ENCODE measurements at places on chromosomes 2 and 18. TPM values are rescaled to one million over a fixed set of nuclear protein-coding genes. Genes with fewer than 3 reads are reported as not detected.

The OTOS gene
- not detected for total RNA-seq

The GPR39 gene
- 2.3 TPM for total RNA-seq

The TMEM163 gene
- total RNA-seq = not detected

The ITGA4 gene
- 19.9 TPM for total RNA-seq

DNA sequence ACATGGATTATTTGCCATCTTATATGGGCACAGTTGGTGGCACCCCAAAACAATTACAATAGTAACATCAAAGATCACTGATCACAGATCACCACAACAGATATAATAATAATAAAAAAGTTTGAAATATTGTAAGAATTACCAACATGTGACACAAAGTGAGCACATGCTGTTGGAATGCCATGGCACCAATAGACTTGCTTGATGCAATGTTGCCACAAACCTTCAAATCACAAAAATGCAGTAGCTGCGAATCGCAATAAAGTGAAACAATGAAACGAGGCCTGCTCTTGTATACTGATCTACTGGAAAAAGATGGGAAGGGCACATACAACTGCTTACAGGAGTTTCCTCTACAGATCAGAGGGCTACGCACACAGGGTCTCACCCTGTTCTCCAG, 32.2 kb upstream of the AMMECR1L start:
- DNase-seq = peak; percentile 13
- H3K4me1 ChIP-seq = peaks cover 9% of the 10 kb centered on the region
- no peak overlapping the region for H3K4me3 ChIP-seq
- H3K27me3 ChIP-seq = peaks cover 3% of the 10 kb centered on the region
- no peaks in the 10 kb centered on the region for H3K36me3 ChIP-seq

- no peak overlapping the region for H3K27ac ChIP-seq
- H3K4me3 ChIP-seq = peak overlapping the region; percentile 74
- peaks cover 19% of the 10 kb centered on the region for H3K4me1 ChIP-seq
These were observed 474 bp upstream of the CERKL start for GRCh38 chr2:181657379-181657778.

DNA sequence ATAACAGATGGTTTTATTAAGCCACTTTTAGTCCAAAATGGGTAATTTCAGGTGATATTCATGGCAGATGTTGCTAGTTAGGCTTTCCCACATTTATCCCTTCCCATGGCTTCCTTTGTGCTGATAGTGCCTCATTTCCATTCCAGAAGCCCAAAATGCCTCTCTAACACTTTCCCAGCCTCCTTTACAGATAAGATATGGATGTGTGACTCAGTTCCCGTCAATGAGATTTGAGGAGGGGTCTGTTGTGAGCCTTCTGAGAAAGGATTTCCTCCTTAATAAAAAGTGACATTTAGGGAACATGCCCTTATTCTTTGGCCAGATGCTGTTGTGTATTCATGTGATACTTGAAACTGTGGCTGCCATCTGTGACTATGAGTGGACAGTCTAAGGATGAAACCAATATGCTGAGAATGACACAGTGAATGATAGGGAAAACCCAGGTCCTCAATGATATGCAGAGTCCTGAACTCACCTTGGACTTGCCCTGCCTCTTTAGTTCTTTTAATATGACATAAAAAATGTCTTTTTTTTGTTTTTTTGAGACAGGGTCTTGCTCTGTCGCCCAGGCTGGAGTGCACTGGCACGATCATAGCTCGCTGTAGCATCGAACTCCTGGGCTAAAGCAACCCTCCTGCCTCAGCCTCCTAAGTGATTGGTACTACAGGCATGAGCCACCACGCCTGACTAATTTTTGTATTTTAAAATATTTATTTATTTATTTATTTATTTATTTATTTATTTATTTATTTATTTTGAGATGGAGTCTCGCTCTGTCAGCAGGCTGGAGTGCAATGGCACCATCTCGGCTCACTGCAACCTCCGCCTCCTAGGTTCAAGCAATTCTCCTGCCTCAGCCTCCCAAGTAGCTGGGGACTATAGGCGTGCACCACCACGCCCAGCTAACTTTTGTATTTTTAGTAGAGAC, 5.8 kb upstream of the ACSL3 start:
- H3K4me3 ChIP-seq = no peak overlapping the region
- peaks cover 11% of the 10 kb centered on the region for H3K4me1 ChIP-seq
- DNase-seq = no peak
- no peak overlapping the region for H3K27ac ChIP-seq
- no peaks in the 10 kb centered on the region for H3K36me3 ChIP-seq

- H3K4me1 ChIP-seq = peaks cover 31% of the 10 kb centered on the region
- no peak overlapping the region for H3K27ac ChIP-seq
- H3K36me3 ChIP-seq = no peaks in the 10 kb centered on the region
These were observed 1132.9 kb upstream of the ZEB2 start for GRCh38 chr2:145652571-145653545.

DNA sequence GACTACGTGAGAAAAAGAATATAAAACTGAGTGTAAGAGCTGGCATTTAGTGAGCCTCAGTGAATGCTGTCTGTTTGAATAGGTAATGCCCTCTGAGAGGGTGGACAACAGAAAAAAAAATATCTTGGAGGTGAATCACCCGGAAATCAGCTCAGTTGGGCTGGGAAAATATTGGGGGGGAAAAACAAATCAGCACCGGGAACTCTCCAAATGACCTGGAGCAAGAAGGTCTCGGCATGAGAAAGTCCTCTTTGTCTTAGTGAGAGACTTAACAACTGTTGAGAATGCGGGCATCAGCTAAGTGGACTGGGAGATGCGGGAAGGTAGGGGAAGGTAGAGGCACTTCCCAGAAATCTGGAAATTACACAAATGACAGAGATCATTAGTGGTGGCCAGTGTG, 109.4 kb upstream of the POU3F3 start:
- H3K36me3 ChIP-seq = no peaks in the 10 kb centered on the region
- H3K27ac ChIP-seq = no peak overlapping the region
- no peak overlapping the region for H3K4me3 ChIP-seq
- no peak for DNase-seq
- no peaks in the 10 kb centered on the region for H3K27me3 ChIP-seq

DNA sequence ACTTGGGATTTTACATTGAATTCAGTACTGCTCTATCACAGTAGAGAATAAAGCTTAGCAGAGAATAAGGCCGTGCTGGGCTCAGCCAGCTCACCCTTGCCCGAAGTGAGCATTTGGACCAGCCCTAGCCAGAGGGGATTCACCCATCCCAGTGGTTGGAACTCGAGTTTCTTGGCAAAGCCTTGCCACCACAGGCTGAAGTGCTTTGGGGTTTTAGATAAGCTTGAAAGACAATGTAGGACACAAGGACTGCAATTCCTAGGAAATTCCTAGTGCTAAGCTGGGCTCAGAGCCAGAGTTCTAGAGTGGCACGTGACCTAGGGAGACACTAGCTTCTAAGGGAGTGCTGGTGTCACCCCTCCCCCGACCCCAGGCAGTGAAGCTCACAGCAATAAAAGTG, 28.0 kb downstream of the SERPINB11 start:
- no peaks in the 10 kb centered on the region for H3K36me3 ChIP-seq
- no peaks in the 10 kb centered on the region for H3K27me3 ChIP-seq
- H3K27ac ChIP-seq = no peak overlapping the region

- H3K27me3 ChIP-seq = peaks cover 4% of the 10 kb centered on the region
- H3K36me3 ChIP-seq = peaks cover 5% of the 10 kb centered on the region
- peaks cover 36% of the 10 kb centered on the region for H3K4me1 ChIP-seq
- H3K27ac ChIP-seq = peak overlapping the region; percentile 96
These were observed 1.1 kb downstream of the AFTPH start for GRCh38 chr2:64525317-64525613.

GRCh38 chr2:2234398-2235195, 96.5 kb downstream of the MYT1L start:
- no peak overlapping the region for H3K27ac ChIP-seq
- no peaks in the 10 kb centered on the region for H3K4me1 ChIP-seq
- no peaks in the 10 kb centered on the region for H3K36me3 ChIP-seq
- no peak for DNase-seq

GRCh38 chr18:56799756-56800155, 148.6 kb downstream of the WDR7 start:
- DNase-seq = no peak
- H3K36me3 ChIP-seq = no peaks in the 10 kb centered on the region
- no peaks in the 10 kb centered on the region for H3K27me3 ChIP-seq
- peaks cover 33% of the 10 kb centered on the region for H3K4me1 ChIP-seq

DNA sequence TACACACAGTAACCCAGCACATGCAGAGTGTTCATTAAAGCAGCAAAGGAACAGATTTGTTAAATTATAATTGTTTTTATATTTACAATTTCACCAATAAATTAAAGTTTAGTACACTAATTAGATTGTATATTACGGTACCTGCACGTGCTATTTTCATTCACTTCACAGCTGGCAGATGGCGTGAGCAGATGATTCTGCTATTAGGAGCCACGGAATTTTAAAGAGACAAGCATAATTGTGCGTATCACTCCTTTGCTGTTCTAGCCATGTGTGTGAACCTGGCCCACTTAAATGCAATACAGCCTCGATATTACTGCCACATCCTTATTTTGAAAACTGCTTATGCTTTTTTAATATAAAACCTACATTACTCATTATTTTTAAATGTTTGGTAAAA, 332.8 kb upstream of the SOX11 start:
- H3K4me1 ChIP-seq = no peaks in the 10 kb centered on the region
- H3K27me3 ChIP-seq = no peaks in the 10 kb centered on the region
- no peak overlapping the region for H3K4me3 ChIP-seq
- DNase-seq = no peak
- no peak overlapping the region for H3K27ac ChIP-seq

DNA sequence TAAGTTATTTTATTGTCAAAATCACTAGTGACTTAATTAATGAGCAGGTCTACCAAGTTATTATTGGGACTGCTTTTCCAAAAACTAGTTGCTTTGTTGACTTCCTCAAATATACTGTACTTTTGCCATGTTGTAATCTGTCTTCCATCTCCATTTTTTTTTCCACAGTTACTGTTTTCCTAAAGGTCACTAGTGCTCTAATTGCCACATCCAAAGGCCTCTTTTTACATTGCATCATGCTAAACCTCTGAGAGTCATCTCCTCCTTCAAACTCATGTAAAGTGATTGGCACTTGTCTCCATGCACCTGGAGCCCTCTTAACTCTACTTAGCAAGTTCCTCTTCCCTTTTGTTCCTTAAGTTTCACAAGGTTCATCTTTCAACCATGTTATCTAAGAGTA, 11.8 kb downstream of the PMAIP1 start:
- H3K27me3 ChIP-seq = no peaks in the 10 kb centered on the region
- no peak overlapping the region for H3K4me3 ChIP-seq
- H3K4me1 ChIP-seq = peaks cover 71% of the 10 kb centered on the region
- no peaks in the 10 kb centered on the region for H3K36me3 ChIP-seq
- peak overlapping the region; percentile 16 for H3K27ac ChIP-seq
- no peak for DNase-seq

GRCh38 chr2:174442546-174443510, 44.0 kb downstream of the GPR155 start:
- H3K4me1 ChIP-seq = peaks cover 31% of the 10 kb centered on the region
- peak overlapping the region; percentile 19 for H3K27ac ChIP-seq
- H3K4me3 ChIP-seq = peak overlapping the region; percentile 3
- H3K36me3 ChIP-seq = peaks cover 6% of the 10 kb centered on the region

DNA sequence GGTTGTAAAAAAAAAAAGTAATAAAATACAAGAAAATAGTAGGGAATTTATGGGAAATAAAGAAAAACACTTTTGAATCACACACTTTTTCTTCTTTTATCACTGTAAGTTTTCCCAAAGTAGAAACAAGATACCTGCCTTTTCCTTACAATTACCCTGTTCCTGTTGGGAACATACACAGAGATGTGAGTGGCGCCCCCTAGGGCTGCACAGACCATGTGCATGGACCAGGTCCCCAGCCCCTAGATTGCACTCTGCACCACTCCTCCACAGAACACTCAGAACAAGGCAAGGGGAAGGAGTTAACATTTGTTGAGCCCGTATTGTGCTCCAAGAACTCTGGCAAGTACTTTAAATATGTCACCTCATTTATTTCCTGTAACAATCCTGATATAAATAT, 118.7 kb upstream of the NRP2 start:
- H3K4me3 ChIP-seq = no peak overlapping the region
- H3K27me3 ChIP-seq = peaks cover 5% of the 10 kb centered on the region
- H3K4me1 ChIP-seq = peaks cover 12% of the 10 kb centered on the region
- H3K27ac ChIP-seq = no peak overlapping the region
- DNase-seq = no peak
- no peaks in the 10 kb centered on the region for H3K36me3 ChIP-seq

All from HFFc6 (cell line).